Psoas muscle (tissue), 8 donors: ENCODE measurements at places on chromosomes 16 and 17.
A peak's percentile ranks its signal among the peaks of the same experiment; 100 is the strongest.

GRCh38 chr16:70750893-70751467, 50.0 kb downstream of the VAC14 start:
- peak; percentile 96 for DNase-seq

GRCh38 chr17:7156342-7156940, 22.7 kb downstream of the ASGR1 start:
- DNase-seq: no peak

GRCh38 chr16:4706871-4707270, 13.5 kb downstream of the NUDT16L1 start:
- DNase-seq: peak; percentile 23

DNA sequence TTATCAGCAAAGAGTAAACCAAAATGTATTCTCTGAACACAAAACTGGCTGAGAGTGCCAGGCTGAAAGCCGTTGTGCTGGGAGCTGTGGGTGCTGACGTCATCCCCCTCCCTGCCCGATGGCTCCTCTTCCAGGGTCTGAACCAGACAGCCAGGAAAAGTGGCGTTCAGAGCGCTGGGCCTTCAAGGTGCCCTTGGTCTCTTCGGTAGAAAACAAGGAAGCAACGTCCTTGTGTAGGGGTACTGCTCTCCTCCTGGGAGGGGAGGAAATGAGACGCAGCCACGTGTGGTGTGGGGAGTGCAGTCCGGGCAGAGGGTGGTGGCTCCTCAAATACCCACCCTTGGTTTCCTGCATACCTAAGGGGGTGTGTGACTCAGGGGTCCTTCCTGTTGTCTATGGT, 394.7 kb downstream of the SEC14L1 start:
- DNase-seq: peak; percentile 6

- DNase-seq: no peak
Observed at GRCh38 chr17:21445091-21445650, 69.0 kb downstream of the KCNJ12 start.

- no peak for DNase-seq
Observed at GRCh38 chr17:67080804-67081203, 36.5 kb downstream of the CACNG1 start.

DNA sequence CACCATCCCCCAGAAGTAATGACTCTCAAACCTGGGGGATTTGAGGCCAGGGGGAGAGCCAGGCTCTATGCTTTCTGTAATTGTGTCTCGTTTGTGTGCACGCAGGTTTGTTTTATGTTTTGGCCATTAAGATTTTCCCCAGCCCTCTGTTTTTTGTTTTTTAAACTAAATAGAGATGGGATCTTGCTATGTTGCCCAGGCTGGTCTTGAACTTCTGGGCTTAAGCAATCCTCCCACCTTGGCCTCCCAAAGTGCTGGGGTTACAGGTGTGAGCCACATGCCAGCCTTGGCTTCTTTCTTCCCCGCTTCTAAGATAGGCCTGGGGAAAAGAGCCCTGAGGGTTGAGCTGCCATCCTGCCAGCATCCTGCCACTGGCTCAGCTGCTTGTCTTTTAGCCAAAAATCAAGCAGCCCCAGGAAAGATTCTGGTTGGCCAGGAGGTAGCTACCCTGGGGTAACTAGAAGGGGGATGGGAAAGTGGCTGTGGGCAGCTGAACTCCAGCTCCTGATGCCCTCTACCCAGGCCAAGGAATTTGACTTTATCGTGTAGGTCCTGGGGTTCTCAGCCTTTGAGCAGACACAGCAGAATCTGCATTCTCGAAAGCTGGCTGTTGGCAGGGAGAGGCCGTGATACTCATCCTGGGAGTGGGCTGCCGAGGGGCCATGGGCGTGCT, 18.4 kb downstream of the KDM8 start:
- no peak for DNase-seq

DNA sequence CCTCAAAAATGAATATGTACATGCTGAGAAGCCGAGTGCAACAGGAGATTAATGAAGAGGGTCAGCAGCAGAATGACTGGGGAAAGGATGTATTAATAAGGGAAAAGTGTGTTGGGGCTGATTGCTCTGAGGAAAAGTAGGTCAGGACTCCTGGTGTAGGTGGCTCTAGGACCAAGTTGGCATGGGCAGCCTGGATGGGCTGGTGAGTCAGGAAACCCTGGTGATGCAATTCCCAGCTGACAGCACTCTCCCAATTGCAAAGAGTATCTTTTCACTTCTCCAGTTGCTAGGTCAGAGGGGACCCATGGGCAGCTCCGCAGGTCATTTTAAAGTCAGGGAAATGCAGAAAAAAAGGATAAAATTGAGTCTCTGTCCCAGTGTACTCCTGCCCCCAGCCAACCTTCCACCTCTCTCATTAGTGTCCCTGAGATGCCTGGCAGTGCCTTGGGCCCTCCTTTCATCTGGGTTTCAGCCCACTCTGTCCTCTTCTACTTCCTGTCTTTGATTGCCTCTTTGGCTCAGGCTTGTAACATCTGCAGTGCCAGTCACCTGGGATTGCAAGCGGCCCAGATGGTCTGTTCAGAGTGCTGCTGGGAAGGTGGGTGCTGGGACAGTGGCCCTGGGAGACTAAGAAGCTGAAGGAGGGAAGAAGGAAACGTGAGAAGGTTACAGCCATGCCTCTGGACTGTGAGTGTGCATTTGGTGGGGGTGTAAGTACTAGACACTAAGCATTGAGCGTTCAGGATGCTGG, 2177.2 kb downstream of the TP53TG3F start:
- no peak for DNase-seq

DNA sequence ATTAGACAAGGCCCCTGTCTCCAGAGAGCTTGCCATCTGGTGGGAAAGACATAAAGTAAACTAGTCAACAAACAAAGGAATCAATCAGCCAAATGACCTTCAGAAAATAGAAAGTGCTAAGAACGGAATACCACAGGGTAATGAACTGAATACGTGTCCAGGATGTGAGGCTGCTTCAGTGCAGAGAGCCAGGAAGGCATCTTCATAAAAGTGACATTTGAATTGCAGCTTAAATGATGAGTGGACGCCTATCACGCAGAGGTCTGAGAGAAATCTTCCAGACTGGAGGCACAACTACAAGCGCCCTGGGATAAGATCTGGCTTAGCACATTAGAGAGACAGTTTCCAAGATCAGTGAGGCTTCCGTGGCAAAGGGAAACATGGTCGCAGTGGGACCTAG, 574.1 kb upstream of the CDH8 start:
- DNase-seq: no peak

DNA sequence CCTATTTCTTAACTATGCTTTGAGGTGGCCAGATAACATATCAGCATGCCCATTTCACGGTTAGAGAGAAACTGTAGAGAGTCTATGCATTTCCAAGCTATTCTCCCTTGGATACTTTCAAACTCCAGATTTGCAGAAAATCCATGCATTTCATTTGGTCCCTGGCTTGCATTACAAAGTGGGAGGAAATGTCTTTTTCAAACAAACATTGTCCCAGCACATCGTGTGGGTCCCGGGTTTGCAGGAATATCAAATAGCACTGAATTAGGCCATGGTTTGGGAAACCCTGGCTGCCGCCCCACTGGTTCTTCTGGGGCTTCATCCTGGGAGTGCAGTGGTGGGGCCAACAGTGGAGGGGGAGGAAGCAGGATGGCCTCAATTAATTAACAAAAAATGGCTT, 171.9 kb downstream of the IRX5 start:
- no peak for DNase-seq

GRCh38 chr16:80468029-80468428, 72.8 kb upstream of the DYNLRB2 start:
- DNase-seq: no peak

DNA sequence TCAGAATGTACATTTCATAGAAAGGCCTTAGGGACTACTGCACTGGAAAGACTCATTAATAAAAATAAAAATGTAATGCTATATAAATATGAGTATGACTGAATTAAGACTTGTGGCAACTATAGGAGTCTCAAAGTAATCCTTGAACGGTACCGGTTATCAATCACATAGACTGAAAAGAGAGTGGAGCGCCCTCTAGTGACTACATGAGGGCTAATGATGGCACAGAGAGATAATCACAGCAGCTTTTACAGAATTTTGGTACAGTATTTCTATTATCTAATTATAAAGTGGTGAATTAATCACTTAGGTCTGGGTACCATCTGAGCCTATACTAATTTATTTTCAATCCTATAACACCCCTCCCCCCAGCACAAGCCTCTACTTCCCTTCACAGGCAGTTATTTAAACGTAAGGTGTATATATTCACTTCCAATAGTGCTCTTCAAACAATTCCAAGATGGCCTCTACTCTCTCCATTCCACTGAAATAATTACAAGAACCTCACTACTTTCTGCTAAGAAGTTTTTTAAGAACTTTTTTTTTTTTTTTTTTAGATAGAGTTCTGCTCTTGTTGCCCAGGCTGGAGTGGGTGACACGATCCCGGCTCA, 40.7 kb upstream of the ANKFY1 start:
- no peak for DNase-seq

- DNase-seq: no peak
Observed at GRCh38 chr16:85505794-85506634, 107.1 kb upstream of the GSE1 start.

- no peak for DNase-seq
Observed at GRCh38 chr17:16027708-16028584, 28.3 kb downstream of the TTC19 start.

DNA sequence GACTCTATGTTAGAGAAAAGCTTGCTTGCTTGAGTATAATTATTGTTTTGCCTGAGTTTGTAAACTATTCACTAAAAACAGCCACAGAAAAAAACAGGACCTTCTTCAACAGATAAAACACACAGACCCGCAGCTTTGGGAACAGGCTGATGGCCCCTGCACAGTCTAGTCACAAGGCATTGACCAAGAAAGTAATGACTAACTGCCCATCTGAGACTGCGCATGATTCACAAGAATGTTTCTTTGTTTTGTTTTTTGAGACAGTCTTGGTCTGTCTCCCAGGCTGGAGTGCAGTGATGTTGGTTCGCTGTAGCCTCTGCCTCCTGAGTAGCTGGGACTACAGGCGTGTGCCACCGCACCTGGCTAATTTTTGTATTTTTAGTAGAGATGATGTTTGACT, 2.8 kb upstream of the ZKSCAN2 start:
- DNase-seq: no peak

DNA sequence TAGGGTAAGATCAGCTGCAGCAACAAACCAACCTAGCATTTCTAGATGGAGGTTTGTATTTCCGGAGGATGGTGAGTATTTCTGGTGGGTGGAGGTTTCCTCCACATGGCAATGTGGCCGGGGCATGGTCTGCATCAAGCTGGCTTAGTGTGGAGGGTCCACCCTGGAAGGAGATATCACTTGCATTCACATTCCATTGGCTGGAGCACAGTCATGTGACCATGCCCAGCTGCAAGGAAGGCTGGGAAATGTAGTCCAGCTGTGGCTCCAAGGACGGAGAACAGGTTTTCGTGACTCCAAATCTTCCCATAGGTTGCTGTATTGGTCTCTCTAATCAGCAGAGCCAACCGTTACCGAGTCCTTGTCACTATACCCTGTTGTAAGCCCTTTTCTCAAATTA, 68.7 kb downstream of the RAI1 start:
- no peak for DNase-seq

- DNase-seq: peak; percentile 68
Observed at GRCh38 chr16:50282010-50282538, 15.7 kb downstream of the ADCY7 start.

GRCh38 chr16:12310286-12310685, 333.8 kb downstream of the SNX29 start:
- no peak for DNase-seq

DNA sequence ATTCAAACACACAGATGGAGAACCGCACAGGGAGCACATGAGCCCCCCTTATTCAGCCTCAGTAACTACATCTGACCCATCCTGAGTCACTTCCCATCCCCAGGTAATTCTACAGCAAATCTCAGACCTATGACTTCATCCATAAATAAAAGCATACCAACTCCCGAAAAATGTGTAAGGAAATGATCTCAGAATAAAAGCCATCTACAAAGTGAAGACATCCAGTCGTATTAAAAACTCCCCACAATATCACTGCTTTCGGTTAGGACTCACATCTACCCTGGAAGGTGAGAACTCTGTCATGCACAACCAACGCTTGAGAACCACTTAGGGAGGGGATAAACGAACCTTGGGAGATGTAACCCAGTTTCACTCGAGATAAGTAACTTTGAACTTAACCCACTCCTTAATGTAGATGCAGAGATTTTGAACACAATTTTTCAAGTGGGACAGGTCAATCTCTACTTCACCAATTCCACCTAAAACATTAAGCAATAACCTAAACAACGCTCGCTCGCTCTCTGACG, 1.3 kb downstream of the USP36 start:
- no peak for DNase-seq
